HepG2 (cell line): ENCODE measurements at places on chromosomes 4 and X.

DNA sequence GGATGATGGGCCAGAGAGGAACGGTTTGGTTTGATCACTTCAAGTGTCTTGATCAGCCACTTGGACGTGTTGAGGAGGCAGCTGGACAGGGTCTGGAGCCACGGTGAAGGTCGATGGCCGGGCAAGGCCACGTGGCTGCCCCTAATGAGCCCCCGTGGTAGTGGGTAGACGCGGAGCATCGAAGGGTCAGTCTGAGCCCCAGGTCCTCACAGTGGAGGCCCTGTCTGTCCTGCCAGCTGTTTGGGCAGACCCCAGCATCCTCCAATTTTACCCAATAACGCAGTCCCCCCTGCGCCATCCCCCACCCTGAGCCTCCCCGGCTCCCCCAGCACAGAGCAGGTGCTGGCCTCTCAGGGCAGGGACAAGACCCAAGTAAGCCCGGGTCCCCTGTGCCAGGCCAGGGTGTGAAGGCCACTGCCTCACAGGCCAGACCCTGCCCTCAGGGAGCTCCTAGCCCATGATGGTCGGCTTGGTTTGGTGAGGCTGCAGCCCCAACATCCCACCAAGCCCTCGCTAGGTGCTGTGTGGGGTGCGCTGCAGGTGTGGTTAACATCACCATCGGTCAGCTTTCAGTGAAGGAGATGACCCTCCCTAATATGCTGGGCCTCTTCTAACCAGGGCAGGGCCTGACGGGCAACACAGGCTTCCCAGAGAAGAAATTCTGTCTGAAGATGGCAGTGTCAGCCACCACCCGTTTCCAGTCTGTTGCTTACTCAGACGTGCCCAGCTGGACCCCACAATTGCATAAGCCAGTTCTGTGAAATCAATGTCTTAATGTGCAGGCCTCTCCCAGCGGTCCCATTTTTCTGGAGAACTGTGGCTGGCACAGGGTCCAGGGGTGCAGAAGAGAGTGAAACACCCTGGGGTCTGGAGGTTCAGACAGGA is 40.5 kb upstream of the NKX1-1 start:
- no peak for DNase-seq

- no peak for DNase-seq
These were observed 24.1 kb downstream of the CXCL8 start for GRCh38 chr4:73764513-73764912.

GRCh38 chrX:97638621-97639020 is 754.9 kb downstream of the RPA4 start:
- no peak for DNase-seq

DNA sequence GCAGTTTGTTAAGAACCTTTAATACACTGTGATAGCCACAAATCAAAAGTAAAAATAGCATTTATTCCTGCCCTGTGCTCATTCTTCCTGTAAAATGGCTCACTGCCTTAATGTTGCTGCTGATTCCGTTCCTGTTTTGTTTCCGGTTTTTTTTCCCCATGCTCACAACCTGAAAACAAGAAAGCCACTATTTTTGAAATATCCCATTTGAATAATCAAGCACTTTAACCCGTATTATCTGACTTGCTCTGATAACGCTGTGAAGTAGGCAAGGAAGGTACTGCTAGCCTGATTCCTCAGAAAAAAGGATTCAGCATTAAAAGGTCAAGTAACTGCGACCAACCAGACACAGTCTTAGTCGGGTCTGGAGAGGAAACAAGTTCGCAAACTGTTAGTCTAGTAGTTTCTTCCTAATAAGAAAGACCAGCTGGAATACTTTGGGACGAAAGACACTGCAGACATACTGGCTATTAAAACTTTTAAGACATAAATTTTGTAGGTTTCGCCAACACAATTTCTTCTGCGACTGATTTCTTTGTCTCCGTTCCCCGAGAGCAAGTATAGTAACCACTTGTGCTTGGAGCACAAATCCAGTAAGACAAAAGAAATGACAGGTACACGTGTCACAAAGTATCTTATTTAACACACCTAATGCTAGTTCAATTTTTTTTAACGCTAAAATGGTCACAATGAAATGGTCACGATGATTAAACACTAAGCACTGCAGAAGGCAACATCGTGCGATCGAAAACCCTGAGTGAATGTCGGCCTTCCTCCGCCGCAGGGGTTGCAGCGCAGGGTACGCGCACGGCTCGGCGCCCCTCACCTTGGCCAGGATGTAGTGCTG is 802 bp downstream of the COX18 start:
- peak; percentile 32 for DNase-seq

DNA sequence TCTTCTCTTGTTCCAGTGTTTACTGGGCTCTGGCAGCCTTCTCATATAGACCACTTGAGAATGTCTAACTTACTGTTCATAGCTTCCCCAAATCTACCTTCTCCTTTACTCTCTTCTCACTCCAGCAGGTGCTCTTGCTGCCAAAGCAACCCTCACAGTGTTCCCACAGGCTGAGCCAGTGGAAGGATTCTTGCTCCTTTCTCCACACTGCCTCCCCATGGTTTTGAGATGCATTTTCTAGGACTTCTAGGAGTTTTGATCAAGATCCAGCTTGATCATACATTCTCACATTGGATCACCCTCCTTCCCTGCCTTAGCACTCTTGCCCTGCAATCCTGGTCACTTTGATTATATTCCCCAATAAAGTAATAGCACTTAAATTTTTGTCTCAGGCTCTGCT is 230.8 kb downstream of the TMEM47 start:
- no peak for DNase-seq

DNA sequence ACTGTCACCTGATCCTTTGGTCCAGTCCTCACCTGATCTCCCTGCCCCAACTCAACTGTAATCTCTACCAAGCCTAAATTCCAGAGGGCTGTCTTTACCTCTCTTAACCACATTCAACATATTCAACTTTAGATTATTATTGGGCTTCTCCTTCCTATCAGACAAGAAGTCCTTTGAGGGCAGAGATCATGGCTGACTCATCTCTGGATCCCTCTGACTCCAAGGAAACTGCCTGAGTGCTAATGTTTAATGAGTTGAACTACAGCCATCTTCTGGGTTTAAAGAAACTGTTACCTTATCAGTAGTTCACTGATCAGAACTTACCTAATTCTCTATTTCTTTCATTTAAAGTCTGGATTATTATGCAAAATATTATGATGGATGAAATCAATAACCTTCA is 135.7 kb downstream of the GPC3 start:
- DNase-seq: no peak

DNA sequence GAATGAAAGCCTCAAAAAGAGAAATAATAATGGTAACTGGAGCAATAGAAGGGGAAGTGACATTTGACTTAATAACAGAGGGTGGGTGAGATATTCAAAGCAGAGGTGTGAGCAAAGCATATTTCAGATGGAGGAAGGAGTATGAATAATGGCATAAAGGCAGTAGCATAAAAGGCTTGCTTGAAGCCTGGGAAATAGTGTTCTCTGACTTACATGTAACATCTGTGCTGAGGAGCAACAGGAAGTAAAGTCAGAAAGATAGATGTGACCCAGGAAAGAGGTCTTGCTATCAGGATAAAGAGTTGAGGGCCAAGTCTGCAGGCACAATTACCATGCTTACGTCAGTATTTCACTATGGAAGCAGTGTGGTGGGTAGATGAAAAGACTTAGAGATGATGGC is 28.4 kb downstream of the ATP10D start:
- DNase-seq: no peak

DNA sequence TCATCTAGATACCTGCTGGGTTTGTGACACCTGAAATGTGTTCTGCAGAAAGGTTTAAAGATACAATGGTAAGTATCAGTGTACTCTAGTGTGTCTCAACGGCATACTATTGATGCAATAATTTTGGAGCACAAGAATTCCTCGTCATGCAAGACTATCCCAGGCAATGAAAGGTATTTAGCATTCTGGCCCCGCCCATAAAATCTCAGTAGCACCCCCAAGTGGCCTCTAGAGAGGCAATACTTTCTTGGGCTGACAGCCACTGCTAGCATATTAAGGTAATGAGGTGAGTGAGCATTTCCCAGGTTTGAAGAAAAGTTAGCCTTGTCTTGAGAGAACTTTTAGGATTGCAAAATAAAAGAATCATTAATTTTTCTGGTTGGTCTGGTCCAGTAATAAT is 24.0 kb downstream of the TAB3 start:
- DNase-seq: peak; percentile 21

- DNase-seq: no peak
These were observed 4.0 kb downstream of the FLNA start for GRCh38 chrX:154370300-154371016.

DNA sequence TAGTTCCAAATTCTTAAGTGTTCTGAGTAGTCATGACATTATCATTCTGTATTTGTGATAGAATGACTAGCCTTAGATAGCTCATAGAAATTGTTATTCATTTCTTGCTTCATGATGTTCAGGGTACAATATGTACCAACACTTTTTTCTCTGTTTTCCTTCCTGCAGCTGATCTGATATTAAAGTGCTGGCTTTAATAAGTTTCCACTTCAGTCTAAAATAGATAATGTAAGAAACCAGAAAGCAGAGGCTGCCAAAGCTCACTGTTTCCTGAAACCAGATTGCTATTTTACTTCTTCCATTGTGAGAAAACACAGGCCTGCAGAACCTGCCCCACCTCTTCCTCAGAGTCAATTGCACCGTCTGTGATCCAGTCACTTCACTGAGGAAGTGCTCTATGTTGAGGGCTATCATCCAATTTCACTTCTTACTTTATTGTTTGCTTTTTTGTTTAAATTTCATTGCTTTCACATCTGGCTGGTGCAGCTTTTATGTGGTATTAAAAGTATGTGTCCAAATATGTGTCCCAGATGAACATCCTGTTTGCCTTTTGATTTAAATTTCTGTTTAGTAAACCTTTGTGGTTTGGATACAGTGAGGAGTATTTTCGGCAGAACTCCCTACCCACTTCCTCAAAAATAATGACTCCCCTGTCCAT is 652.1 kb downstream of the ANKRD50 start:
- no peak for DNase-seq

GRCh38 chr4:95640311-95640710 is 91.5 kb upstream of the UNC5C start:
- no peak for DNase-seq

DNA sequence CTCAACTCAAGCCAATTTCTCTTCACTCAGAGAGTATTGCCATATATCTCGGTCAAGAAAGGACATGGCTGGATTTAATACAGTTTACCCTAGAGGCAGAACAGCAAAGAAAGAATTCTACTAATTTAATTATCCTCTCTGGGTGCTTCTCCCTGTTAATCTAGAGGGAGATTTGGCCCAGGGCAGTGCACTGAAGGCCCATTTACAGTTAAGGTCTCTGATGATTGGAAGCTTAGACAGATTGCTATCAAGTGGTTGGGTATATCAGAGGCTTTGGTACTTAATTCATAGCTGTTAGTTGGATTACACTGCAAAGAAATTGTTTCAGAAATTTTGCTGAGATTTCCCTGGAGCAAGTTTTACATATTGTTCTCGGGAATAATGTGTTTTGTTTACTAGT is 4.6 kb upstream of the CNKSR2 start:
- DNase-seq: no peak

DNA sequence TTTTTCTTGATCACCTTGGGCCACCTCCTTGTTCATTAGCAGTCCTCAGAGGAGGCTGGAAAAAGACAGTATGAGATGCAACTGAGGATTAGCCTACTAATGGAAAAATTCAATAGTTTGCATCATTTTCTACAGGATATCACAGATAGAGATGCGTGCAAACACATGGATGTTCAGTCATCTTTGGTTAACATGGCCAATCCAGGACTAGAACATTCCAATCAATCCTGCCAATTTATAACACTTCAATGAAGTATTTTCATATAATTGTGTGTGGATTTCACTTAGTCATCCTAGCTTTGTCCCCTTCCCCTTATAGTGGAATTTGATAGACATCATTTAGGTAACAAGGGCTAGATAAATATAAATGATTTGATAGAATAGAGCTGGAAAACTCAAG is 42.7 kb downstream of the MAML3 start:
- DNase-seq: no peak

DNA sequence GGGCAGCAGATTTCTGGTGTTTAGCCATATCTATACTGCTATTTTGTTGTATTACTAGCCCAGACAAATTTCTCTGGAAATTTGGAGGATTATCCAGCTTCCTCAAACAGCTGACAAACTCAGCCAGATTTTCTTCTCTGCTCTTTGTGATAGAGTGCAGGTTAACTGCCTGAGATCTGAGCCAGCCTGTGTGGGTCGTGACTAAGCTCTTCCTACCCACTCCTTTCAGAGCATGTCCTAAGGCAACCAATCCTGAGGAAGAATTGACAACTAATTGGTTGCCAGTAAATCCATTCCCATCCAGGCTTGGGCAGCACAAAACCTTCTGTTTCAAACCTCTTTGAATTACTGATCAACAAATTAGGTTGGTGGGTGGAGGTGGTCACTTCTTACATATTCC is 2.5 kb upstream of the GABRA2 start:
- no peak for DNase-seq

GRCh38 chrX:115642895-115643530 is 82.0 kb downstream of the PLS3 start:
- peak; percentile 6 for DNase-seq

GRCh38 chr4:139978692-139979091 is 175.3 kb downstream of the MAML3 start:
- DNase-seq: no peak

GRCh38 chr4:10063544-10064300 is 42.4 kb upstream of the SLC2A9 start:
- peak; percentile 67 for DNase-seq

DNA sequence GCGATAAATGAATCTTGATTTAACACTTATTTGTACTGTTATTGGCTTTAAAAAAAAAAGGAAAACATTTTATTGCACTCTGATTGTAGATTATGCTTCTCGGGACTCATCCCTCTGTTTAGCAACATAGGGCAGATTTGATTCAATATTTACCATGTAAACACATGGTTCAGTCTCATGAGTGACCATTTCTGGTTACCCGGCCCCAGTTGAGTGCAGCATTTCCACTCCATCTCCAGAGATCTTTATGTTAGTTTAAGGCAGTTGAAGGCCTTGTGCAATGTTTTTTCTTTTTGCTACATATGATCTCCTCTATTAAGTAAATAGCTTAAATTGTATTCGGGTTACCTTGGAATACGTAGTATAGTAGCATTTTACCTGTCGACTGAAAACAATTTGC is 143.3 kb upstream of the RPS6KA3 start:
- peak; percentile 65 for DNase-seq

GRCh38 chr4:124640022-124640730 is 72.4 kb downstream of the ANKRD50 start:
- no peak for DNase-seq

GRCh38 chrX:110168585-110168984 is 149.3 kb downstream of the AMMECR1 start:
- no peak for DNase-seq
